ENCODE measurements at places on chromosomes 12 and 14. TPM values are rescaled to one million over a fixed set of nuclear protein-coding genes. Genes with fewer than 3 reads are reported as not detected.

Gene POTEG
- not detected for polyA plus RNA-seq

- H3K36me3 ChIP-seq: peaks cover 18% of the 10 kb centered on the region
- H3K4me3 ChIP-seq: no peak overlapping the region
- no peak overlapping the region for H3K27ac ChIP-seq
- DNase-seq: no peak
- H3K27me3 ChIP-seq: no peaks in the 10 kb centered on the region
Observed at GRCh38 chr14:88605594-88605993, 42.8 kb downstream of the ZC3H14 start.

GRCh38 chr12:57452937-57453509 lies 2.1 kb upstream of the INHBE start:
- DNase-seq: peak; percentile 87
- H3K36me3 ChIP-seq: no peaks in the 10 kb centered on the region
- H3K27ac ChIP-seq: peak overlapping the region; percentile 76
- no peak overlapping the region for H3K4me3 ChIP-seq
- H3K27me3 ChIP-seq: no peaks in the 10 kb centered on the region

Gene EMP1
- polyA plus RNA-seq: 39.4 TPM

GRCh38 chr12:118119449-118119879 lies 15.7 kb upstream of the VSIG10 start:
- H3K36me3 ChIP-seq: no peaks in the 10 kb centered on the region
- H3K27me3 ChIP-seq: no peaks in the 10 kb centered on the region
- no peaks in the 10 kb centered on the region for H3K4me1 ChIP-seq
- no peak overlapping the region for H3K4me3 ChIP-seq

Gene MYF5
- not detected for polyA plus RNA-seq

Gene FAIM2
- polyA plus RNA-seq: not detected

Gene IFI27
- 107 TPM for polyA plus RNA-seq

Gene EML5
- 0.18 TPM for polyA plus RNA-seq

- no peak overlapping the region for H3K4me3 ChIP-seq
- H3K4me1 ChIP-seq: no peaks in the 10 kb centered on the region
- H3K36me3 ChIP-seq: no peaks in the 10 kb centered on the region
- H3K27ac ChIP-seq: no peak overlapping the region
- no peak for DNase-seq
- H3K27me3 ChIP-seq: no peaks in the 10 kb centered on the region
Observed at GRCh38 chr14:99633918-99634317, 11.0 kb upstream of the HHIPL1 start.

- H3K36me3 ChIP-seq: no peaks in the 10 kb centered on the region
- DNase-seq: no peak
- no peaks in the 10 kb centered on the region for H3K4me1 ChIP-seq
- no peaks in the 10 kb centered on the region for H3K27me3 ChIP-seq
- H3K27ac ChIP-seq: no peak overlapping the region
Observed at GRCh38 chr14:96095581-96096476, 56.7 kb downstream of the C14orf132 start.

- H3K4me1 ChIP-seq: no peaks in the 10 kb centered on the region
- H3K4me3 ChIP-seq: no peak overlapping the region
- no peak overlapping the region for H3K27ac ChIP-seq
- H3K27me3 ChIP-seq: no peaks in the 10 kb centered on the region
- no peak for DNase-seq
- no peaks in the 10 kb centered on the region for H3K36me3 ChIP-seq
Observed at GRCh38 chr14:55274751-55275150, 3.5 kb downstream of the FBXO34 start.

Gene SPX
- not detected for polyA plus RNA-seq

DNA sequence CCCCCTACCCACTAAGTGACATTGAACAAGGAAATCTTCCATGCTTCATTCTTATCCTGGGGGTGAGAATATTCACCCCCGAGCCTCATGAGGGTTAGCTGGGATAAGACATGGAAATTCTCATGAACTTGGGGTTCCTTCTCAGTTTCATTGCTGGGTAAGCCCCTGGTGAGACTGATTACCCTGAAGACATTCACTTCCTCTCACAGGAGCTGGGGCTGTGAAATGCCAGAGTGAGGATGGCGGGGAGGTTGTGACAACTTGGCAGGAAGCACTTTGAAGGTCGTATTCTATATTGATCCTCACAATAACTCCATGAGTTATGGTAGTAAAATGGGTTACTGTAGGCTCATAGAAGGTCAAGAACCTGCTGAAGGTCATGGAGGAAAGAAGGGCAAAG lies 43.5 kb downstream of the ESRRB start:
- H3K4me3 ChIP-seq: no peak overlapping the region
- H3K27me3 ChIP-seq: peaks cover 3% of the 10 kb centered on the region
- H3K27ac ChIP-seq: no peak overlapping the region
- no peaks in the 10 kb centered on the region for H3K4me1 ChIP-seq

DNA sequence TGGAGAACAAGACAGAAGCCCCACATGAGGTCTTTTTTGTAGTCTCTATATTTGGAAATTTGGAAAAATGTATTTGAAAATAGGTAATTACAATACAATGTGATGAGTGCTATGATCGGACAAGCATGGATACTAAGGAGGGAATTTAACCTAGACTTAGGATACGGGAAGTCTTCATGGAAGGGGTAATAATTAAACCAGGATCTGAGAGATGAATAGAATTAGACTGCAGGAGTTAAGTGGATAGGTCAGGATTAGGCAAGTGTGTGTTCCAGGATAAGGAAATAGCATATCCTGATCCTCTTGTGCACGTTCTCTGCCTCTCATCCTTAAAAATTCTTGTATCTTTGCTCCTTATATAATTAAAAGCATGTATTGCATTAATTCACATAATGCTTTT lies 223.3 kb upstream of the PRICKLE1 start:
- no peak for DNase-seq
- no peaks in the 10 kb centered on the region for H3K27me3 ChIP-seq
- H3K27ac ChIP-seq: no peak overlapping the region

DNA sequence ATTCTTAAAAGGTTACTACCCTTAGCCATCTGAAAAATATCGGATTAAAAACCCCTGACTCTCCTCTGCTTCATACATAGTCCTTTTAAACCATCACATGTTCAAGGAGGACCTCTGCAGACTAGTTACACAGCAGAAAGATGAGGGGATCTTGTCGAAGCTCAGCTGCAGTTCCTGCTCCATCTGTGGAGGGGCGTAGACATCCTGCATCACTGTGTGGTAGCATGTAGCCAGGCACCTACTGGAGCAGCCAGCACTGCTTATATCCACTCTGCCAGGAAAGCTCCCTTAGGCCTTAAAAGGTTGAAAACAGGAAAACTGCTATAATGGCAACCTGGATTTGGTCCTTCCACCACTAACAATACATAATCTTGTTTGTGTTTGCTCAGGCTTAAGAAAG lies 57.6 kb upstream of the STRN3 start:
- DNase-seq: no peak
- no peak overlapping the region for H3K4me3 ChIP-seq
- no peaks in the 10 kb centered on the region for H3K36me3 ChIP-seq
- no peaks in the 10 kb centered on the region for H3K4me1 ChIP-seq
- H3K27ac ChIP-seq: no peak overlapping the region
- no peaks in the 10 kb centered on the region for H3K27me3 ChIP-seq

Gene ACSM4
- polyA plus RNA-seq: not detected

DNA sequence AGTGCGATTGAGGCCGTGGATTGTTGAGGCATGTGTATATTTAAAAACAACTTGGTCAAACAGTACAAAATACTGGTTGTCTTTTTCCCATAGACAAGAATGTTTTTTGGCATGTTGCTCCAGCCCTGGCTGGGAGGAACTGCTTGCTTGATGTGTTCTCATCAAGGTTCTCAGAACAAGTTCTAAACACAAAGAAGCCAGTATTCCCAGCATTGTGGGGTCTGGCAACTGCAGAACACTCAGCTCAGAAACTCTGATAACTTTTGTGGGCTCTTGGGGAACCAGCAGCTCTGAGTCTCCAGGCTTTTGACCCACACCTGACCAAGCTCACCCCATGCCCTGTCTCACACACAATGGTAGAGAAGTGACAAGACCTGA lies 27.1 kb upstream of the DICER1 start:
- H3K36me3 ChIP-seq: no peaks in the 10 kb centered on the region
- no peak overlapping the region for H3K27ac ChIP-seq
- no peak for DNase-seq
- H3K27me3 ChIP-seq: no peaks in the 10 kb centered on the region
- no peak overlapping the region for H3K4me3 ChIP-seq

DNA sequence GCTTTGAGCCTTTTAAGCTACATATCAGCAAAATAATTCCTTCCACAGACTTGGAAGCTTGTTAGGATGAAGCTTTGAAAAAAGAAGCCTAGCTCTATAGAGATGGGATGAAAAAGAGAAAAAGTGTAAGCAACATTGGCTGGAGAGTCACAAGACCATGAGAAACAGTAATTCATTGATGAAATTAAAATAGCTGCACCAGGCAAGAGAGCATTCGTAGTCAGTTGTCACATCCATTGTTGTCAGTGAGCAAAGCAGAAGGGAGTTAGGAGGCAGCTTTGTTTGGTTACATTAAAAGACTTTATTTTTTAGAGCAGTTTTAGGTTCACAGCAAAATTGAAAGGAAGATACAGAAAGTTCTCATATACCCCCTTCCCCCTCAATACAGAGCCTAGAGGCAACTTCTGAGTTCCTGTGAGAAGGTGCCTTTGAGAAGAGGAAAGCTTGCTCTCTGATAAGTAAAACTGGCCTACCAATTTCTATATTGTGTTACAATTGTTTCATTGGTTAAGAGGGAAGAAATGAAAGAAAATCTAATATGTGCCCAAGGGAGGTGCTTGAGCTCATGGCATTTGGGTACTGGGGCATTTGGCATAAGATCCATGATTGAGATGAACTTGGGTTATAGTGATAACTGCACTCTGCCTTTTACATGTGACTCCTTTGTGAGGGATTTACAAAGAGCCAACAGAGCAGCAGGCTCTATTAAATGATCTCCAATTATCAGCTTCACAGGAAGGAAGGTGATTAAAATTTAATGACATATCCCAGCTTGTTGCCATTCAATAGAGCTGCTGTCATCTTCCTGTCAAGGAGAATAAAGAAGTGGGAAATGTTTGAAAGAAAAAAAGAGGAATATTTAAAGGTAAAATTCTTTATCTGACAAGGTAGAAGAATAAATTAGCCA lies 361.3 kb upstream of the TMTC1 start:
- H3K36me3 ChIP-seq: no peaks in the 10 kb centered on the region
- DNase-seq: no peak
- no peaks in the 10 kb centered on the region for H3K27me3 ChIP-seq
- H3K4me3 ChIP-seq: no peak overlapping the region
- no peak overlapping the region for H3K27ac ChIP-seq
- H3K4me1 ChIP-seq: peaks cover 3% of the 10 kb centered on the region

GRCh38 chr14:59245809-59246295 lies 57.4 kb downstream of the DAAM1 start:
- no peak for DNase-seq
- no peak overlapping the region for H3K27ac ChIP-seq
- H3K36me3 ChIP-seq: no peaks in the 10 kb centered on the region

- H3K36me3 ChIP-seq: no peaks in the 10 kb centered on the region
- H3K27me3 ChIP-seq: no peaks in the 10 kb centered on the region
- DNase-seq: no peak
- no peak overlapping the region for H3K27ac ChIP-seq
Observed at GRCh38 chr12:94457311-94457710, 2.4 kb downstream of the CEP83 start.

DNA sequence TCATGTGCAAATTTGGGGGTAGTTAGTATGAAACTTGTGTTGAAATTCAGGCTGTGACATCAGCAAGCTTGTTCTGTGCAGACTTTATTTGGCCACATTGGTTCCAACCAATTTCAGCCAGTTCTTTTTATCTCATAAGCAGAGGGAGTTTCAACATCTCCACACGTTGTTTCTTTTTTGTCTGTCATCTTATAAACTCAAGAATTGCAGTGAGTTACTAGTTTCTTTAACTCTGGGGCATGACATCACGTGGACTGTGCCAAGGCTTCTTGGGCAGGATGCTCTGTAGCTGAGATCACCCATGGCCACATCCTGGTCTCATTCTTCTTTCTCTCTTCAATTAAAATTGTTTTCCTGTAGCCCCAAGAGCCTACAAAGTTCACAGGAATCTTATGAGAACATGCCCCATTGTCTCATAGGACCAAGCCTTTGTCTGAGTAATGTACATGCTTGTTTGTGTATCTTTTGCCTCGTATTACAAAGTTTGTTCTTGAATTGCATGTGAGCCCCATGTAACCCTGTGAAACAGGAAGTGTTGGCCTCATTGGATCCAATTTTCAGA lies 982.0 kb upstream of the TMEM132C start:
- H3K27ac ChIP-seq: no peak overlapping the region
- H3K4me3 ChIP-seq: no peak overlapping the region
- no peaks in the 10 kb centered on the region for H3K4me1 ChIP-seq
- no peaks in the 10 kb centered on the region for H3K27me3 ChIP-seq

Data from aorta (tissue), 5 donors.